ENCODE measurements at places on chromosomes 16 and 17.
A peak's percentile ranks its signal among the peaks of the same experiment; 100 is the strongest.

DNA sequence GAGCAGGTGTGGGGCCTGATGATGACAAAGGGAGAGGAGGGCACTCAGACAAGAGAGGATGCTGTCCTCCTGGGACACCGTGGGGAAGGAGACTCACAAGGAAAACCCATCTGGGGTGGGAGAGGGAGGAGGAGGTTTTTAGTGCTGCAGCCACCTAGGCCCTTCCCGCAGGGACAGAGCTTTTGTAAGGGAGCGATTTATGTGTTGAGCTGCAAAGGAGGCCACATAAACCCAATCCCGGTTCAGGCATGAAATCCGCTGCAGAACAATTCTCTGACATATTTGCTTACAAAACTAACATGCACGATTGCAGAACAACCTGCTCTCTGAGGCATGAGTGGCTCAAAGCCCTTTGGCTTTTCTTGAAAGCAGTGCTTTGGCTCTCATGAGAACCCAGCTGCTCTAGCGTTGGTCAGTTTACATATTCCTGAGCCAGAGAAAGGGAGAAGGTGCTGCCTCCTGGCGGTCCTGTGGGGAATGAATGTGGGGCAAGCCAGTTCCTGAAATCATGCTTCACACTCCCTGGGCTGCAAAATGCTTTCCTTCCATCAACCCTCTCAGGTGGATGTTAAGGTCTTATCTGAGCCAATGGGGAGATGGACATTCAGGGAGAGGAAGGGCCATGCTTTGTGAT, 122.4 kb upstream of the NLRP1 start:
- DNase-seq = peak; percentile 10

GRCh38 chr17:35868737-35869136, at the start of gene HEATR9:
Gene HEATR9 (minus strand): TSS chr17:35868891. CDS start chr17:35868742, 149 bp downstream.
- DNase-seq = no peak

DNA sequence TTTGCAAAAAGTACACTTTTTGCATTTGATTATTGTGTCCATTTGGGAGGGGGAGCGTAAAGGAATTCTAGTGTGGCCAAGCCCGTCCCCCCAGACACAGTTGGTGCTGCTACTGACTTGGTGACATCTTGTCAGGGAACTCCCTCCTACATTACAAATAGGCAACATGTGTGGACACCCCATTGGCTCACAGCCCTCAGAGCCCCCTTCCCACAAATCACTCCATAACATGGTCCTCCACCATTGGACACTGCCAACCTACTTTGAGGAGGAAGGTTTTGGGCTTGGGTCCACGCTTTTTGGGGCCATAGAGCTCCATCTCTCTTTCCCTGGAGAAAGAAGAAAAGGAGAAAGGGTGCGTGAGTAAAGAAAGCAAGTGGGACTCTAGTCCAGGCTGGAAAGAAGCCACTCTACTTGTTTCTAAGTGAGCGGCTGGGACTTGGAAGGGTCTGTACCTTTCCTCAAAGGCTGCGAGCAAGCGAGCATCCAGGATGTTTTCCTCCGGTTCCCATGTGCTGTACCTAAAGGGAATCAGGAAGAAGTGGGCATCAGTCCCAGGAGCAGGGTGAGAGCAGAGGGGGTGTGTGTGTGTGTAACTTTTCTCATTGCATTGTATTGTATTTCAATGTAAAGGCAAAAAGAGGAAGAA, 958 bp downstream of the CBX8 start:
- DNase-seq = no peak

GRCh38 chr16:4109250-4109736, 6.9 kb downstream of the ADCY9 start:
- DNase-seq = no peak

GRCh38 chr17:77862890-77863813, 95.4 kb upstream of the TNRC6C start:
- DNase-seq = no peak

DNA sequence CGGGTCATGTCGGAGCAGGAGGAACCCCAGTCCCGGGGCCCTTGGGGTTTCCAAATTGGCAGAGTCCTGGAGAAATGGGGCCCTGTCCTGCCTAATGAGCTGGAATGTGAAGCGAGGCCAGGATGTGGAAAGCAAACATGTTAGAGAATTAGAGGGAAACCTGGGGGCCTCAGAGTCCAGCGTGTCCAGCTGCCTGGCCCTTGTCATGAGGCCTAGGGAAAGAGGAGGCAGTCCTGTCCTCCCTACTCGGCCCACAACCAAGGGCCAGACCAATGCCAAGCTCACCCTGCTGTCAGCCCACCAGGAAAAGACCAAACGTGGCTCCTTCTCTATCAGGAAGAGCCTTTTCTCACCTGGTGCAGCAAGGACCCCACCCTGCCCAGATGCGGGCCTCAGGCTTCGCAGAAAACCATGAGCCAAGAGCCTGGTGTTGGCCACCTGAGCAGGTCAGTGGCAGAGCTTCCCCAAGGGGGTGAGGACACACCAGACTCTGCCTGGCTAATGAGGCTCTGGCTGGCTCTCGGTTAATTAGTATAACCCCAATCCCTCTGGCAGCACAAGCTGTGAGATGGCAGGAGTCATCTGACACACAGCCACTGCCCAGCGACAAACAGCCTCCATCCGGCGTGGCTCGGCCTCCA, 10.1 kb downstream of the TEKT5 start:
- no peak for DNase-seq

Data from AG04449 (cell line).